ENCODE measurements at places on chromosomes 13 and 19.
A peak's percentile ranks its signal among the peaks of the same experiment; 100 is the strongest.

- DNase-seq: peak; percentile 33
These were observed 10.5 kb upstream of the NTN5 start for GRCh38 chr19:48683349-48683748.

DNA sequence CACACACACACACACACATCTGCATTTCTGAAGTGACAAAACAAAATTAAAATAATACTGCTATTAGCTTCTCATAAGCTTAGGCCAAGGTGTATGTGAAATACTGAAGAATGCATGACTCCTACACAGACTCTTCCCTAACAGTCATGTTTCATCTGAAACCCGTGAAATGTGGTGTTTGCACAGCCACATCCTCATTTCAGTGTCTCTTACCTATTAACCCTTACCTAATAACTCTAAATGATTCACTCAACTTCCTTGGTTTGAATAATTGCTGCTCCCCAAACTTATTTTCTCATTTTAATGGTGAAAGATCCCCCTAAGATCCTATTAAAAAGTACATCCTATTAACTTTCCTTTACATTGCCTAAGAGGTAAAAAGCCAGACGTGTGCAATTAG is 117.6 kb downstream of the MIPEP start:
- no peak for DNase-seq

DNA sequence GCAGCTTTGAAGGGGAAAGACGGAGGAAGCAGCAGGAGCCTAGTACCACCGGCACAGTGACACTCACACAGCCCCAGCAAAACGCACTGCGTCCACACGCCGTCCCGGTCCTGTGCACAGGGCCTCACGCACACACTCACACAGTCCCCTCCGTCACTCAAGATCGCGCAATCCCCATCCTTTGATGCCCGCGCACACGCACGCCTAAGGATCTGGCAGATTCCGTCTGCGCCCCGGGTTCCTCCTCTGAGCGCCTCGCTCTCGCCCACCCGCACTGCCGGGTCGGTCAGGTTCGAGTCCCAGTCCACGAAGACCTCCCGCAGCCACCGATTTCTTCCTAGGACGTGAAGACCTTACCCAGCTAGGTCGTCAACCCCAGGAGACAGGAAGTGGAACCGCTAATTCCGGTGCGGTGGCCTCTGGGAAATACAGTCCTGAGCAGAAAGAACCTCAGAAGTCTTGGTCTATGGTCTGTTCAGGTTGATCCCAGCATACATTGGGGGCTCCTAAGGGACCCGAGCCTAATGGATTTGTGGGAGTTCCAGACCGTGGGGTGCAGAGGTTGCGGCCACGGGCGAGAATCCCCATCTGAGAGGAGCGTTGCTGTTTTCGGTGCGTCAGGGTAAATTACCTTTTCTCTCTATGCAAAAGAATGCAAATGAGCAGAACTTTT is at the start of gene ZNF780B:
ZNF780B (minus strand) TSS at position 400 of the 673 bp plus-strand sequence. CDS start 5,899 bp downstream, outside the sequence.
- DNase-seq: peak; percentile 45

GRCh38 chr19:7902796-7903243 is 857 bp upstream of the MAP2K7 start:
- no peak for DNase-seq

DNA sequence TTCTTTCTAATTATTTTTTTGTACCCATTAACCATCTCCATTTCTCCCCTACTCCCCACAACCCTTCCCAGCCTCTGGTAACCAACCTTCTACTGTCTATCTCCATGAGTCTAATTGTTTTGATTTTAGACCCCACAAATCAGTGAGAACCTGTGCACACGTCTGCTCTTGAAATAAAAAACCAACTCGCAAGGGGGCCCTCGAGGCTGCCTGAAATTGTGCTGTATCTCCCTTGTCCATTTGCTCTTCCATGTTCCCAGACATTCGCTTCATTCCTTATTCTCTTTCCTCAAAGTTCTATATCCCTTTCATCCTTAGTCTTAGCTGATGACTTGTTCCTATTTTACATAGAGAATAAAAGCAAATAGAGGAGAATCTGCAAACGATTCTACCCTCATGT is 95.0 kb downstream of the GPC5 start:
- no peak for DNase-seq

- no peak for DNase-seq
These were observed 43.5 kb downstream of the FCGBP start for GRCh38 chr19:39890755-39891551.

- peak; percentile 54 for DNase-seq
These were observed 3.2 kb downstream of the NFIC start for GRCh38 chr19:3369337-3370213.

- no peak for DNase-seq
These were observed 4.8 kb upstream of the KCNC3 start for GRCh38 chr19:50333737-50334617.

DNA sequence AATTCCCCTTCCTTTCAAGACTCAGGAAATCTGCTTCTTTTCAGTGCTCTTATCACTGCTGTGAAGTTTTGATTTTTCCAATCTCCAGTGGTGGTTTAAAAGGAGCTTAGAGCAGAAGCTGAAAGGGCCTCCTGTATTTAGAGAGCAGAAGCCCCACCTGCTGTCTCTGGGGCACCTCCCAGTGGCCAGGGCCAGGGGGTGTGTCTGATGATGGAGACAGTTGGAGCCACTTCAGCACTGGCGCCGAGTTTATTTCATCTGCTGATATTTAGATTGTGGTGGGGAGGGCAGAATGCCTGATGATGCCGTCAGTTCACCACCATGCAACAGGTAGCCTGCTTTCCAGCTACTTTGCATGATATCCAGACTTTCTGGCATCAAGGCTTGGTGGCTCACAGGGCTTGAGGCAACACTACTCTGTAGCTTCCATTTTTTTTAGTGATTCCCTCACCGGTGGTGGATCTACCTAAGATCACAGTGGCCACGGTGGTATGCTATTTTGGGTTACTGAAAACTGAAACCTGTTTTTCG is 371.9 kb downstream of the KCNRG start:
- DNase-seq: peak; percentile 59

GRCh38 chr13:42498521-42498920 is 75.4 kb upstream of the TNFSF11 start:
- DNase-seq: no peak

DNA sequence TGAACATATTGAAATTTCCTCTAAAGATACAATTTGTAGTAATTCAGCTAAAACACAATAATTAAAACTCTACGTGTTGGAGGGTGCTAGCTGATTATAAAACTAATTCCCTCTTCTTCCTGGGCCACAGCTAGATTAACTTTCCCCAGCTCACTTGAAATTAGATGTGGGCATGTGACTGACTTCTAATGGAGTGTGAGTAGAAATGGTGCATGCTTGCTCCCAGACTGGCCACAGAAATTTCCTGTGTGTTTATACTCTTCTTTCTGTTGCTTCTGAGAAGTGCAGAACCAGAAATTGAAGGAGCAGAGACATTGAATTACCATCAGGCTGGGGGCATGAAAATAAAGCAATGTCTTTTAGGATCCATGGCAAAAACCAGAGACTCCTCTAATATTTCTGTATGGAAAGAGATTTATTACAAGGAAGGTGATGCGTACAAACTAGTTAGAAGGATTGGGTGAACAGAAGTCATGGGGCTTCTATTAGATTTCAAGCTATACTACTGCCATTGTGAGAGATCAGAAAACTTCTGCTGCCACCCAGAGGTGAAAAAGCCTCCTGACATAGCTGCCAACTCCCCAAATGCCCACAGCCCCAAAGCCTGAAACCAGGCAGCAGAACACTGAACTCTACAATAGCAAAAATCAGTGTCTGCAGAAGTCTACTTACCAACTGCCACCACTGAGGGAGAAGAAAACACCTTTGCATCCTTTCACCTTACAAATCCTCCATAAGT is 379.2 kb upstream of the MIR17HG start:
- DNase-seq: peak; percentile 1

- DNase-seq: no peak
These were observed 168.3 kb downstream of the PCDH20 start for GRCh38 chr13:61247149-61247936.
